ENCODE measurements at places on chromosomes 1 and 21.

- DNase-seq, result no peak
Measured at GRCh38 chr1:204628868-204629267, 56.7 kb downstream of the LRRN2 start.

GRCh38 chr1:90476411-90476810 lies 240.7 kb downstream of the BARHL2 start:
- DNase-seq, result no peak

GRCh38 chr1:47280142-47280541 lies 33.8 kb downstream of the STIL start:
- DNase-seq, result no peak

DNA sequence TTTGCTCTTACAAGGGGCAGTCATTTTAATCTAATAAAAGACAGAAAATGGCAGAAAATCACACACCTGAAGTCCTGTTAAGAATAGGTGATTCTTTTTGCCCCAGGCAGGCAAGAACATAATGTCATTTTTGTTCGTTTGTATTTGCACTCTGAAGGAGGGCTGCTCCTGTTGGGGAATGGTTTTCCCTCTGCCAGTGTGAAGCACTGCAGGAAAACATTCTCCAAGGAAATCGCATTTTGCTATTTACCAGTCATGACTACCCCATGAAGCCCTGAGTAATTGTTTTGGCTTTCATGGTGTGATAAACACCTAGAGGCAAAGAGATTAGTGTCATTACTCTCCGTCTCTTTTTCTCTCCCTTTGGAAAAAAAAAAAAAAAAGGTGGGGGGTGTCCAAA lies 345.5 kb downstream of the NTNG1 start:
- DNase-seq, result no peak

DNA sequence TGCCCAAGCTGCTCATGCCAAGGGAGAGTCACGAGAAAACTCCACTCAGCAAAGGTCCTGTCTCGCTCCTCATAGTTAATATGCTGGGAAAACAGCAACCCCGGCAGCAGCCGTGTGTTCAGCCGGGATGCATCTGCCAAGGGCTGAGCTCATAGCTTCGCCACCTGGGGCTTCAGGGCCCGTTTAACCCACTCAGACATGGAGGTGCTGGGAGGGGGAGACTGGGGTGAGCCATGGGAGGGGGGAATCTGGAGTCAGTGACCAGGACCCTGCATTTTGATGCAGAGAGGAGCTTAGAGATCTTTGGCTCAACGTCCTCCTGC lies 283.4 kb downstream of the PTPRU start:
- peak; percentile 74 for DNase-seq

GRCh38 chr1:213095467-213095866 lies 44.4 kb downstream of the RPS6KC1 start:
- no peak for DNase-seq

DNA sequence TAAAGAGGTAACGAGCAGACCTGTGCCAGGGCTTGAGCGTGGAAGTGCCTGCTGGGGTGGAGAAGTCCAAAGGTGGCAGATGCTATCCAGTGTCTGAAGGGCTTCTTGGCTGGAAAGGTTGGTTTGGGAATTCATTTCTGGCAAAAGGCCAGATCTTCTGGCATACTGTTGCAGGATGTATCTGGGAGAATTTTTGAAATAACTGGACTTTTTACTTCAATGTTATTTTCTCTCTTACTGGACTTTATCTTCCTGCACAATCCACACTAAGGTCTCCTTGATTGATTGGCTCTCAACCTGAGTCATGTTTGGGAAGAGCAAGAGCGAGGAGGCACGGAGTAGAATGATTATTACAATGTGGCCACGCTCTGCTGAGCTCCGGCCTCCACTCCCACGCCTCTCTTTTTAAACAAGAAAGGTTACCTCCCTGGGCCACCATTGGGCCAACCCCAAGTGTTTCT lies 278.4 kb downstream of the TM2D1 start:
- no peak for DNase-seq

DNA sequence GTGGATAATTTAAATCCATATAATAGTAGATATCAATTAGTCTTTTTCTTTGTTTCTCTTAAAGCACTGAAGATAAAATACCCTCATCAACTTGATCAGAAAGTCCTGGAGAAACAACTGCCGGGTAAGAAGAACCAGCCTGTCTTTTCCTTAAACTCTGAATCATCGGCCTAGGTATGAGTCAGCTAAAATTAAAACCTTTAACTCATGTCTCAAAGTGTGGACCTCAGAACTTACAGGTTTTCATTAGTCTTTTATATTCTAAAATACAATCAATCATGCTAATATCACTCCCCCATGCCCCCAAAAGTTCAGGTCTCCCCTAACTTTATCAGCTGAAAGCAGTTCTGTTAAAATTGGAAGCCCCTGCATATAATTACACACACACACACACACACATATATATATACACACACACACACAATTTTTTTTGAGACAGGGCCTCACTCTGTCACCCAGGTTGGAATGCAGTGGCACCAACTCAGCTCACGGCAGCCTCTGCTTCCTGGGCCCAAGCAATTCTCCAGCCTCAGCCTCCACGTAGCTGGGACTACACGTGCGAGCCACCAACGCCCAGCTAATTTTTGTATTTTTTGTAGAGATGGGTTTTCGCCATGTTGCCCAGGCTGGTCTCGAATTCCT lies 61.3 kb downstream of the B3GALNT2 start:
- no peak for DNase-seq

- no peak for DNase-seq
Measured at GRCh38 chr1:14923727-14924452, 229.7 kb upstream of the TMEM51 start.

GRCh38 chr1:197101978-197102377 lies 34.9 kb upstream of the F13B start:
- no peak for DNase-seq

GRCh38 chr1:15214527-15214926 lies 32.5 kb upstream of the FHAD1 start:
- no peak for DNase-seq

DNA sequence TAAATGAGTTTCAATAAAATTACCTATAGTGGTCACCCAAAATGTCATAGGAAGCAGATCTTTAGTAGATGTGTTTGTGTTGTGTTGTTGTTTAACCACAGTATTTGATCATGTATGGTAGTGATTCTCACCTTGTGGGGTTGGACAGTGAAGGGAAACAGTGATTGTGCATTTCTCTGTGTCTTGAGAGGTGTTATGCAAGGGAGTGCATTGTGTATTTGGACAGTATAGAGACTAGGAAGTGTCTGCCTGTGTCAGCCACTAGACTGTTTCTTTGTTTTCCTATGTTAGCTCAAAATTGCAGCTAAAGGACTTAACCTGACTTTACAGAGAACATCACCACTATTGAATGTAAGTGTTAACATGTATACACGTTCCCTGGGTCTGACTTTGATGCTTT lies 6.0 kb downstream of the RGS2 start:
- DNase-seq, result no peak

DNA sequence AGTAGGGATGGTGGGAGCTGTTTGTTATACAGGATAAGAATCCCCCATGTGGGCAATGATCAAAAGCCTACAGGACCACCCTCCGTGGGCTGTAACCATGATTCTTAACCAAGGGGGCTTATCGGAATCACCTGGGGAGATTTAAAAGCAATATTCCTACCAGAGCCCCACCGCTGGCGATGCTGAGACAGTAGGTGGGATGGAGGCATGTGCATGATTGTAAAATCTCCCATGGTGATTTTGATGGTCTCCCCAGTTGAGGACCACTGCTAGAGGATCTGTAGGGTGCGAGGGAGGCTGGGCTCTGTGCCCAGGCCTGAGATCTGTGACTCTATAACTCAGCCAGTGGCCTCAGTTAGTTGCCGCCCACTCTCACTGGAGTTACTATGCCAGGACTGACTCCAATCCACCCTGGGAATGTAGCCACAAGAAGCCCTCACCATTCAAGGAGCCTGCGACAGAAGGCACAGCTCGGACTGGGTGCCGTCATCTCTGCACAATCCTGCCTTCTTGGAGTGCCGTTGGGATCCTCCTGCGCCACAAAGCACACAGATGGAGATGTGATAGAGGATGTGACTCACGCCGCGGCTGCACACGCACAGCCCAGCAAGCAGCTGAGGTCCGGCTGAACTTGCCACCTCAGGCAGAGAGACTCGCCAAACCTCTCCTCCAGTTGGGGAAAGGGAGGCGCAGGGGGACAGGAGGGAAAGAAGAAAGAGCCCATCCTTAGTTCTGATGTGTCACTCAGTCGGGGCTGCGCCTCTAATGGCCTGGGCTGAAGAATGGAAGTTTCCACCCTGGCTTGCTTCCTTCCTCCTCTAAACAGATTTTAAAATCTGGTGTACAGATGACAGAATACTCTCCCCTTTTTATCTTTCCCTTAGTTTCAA lies 26.5 kb downstream of the AKNAD1 start:
- no peak for DNase-seq
